Activated CD4-positive, CD25-positive, alpha-beta regulatory T cell (primary cell): ENCODE measurements at places on chromosomes 11 and 22.

GRCh38 chr22:23150762-23151161, 5.5 kb downstream of the RAB36 start:
- DNase-seq = no peak

DNA sequence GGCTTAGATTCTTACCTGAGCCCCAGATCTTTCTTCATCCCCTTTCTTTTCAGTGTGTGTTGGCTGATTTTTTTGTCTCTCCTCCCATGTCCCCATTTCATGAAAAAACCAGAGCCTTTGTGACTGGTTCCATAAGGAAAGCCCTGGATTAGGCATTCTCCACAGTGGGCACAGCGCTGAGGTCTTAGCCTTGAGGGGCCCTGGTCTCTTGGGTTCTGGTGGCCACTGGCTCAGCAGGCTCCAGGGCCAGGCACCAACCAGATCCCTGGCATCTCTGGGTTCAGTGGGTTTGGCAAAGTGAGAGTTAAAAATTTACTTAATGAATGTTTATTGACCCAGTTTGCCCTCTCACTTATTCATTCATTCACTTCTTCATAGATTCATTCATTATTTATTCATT, 49.5 kb upstream of the ACCSL start:
- no peak for DNase-seq

- DNase-seq = no peak
These were observed 146.8 kb upstream of the TTC12 start for GRCh38 chr11:113167599-113167998.

DNA sequence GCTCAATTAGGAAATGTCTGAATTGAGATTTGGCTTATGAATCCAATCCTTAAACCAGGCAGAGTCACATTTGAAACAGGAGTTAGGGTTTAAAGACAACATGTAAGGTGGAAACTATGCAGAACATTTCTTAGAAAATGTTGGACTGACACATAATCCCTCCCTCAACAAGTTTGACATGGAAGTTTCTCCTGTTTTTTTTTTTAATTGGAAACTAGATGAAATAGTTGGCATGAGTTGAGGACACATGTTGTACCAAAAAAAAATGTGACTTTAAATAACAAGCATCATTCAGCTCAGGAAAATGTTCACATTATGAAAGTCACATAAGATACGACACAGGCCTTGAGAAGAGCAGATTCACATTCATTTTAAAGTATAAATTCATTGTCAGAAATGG, 154.9 kb upstream of the DDI1 start:
- DNase-seq = no peak

GRCh38 chr11:44842220-44842619, 108.5 kb downstream of the TP53I11 start:
- DNase-seq = no peak

DNA sequence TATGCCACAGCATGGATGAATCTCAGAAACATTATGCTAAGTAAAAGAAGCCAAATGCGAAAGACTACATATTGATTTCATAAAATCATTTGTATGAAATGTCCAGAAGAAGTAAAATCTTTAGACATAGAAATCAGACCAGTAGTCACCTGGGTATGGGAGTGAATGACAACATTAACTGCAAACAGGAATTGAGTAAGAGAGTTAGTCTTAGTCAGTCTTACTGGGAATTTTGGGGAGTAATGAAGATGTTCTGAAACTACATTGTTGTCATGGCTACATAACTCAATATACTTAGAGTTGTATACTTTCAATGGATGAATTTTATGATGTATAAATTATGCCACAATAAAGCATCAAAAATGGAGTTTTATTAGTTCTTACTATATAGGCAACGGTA, 107.8 kb upstream of the CHORDC1 start:
- DNase-seq = no peak

DNA sequence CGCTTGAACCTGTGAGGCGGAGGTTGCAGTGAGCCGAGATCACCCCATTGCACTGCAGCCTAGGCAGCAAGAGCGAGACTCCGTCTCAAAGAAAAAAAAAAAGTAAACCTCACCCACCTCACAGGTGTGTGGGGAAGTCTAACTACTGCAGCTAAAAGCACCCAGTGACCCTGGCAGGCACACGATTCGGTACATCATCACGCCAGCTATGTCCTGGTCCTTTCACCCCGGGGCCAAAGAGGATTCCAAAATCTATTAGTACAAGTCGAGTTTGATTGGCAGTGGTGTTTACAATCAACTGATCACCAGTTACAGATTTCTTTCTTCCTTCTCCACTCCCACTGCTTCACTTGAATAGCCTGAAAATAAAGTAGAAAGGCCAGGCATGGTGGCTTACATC, 6.3 kb downstream of the TST start:
- DNase-seq = no peak

DNA sequence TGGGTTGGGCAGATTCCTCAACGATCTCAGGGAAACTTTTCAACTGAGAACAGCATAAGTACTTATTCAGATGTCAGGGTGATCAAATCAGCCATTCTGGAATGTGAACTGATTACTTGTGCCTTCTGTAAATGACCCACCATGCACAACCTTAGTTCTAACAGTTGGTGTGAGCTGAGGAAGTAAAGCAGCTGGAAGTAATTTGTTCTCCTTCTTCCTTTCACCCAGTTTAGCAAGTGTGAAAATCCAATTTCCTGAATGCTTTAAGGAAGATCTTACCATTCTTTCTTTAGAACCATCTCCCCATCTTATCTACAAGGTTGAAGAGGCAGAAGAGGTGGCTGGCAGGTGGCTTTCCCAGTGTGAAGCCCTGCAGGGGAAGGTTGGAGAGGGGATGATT, 781.6 kb downstream of the ETS1 start:
- DNase-seq = no peak

GRCh38 chr22:22513619-22514018, 5.1 kb upstream of the ZNF280B start:
- no peak for DNase-seq

GRCh38 chr11:13043912-13044628, 35.0 kb downstream of the RASSF10 start:
- no peak for DNase-seq

DNA sequence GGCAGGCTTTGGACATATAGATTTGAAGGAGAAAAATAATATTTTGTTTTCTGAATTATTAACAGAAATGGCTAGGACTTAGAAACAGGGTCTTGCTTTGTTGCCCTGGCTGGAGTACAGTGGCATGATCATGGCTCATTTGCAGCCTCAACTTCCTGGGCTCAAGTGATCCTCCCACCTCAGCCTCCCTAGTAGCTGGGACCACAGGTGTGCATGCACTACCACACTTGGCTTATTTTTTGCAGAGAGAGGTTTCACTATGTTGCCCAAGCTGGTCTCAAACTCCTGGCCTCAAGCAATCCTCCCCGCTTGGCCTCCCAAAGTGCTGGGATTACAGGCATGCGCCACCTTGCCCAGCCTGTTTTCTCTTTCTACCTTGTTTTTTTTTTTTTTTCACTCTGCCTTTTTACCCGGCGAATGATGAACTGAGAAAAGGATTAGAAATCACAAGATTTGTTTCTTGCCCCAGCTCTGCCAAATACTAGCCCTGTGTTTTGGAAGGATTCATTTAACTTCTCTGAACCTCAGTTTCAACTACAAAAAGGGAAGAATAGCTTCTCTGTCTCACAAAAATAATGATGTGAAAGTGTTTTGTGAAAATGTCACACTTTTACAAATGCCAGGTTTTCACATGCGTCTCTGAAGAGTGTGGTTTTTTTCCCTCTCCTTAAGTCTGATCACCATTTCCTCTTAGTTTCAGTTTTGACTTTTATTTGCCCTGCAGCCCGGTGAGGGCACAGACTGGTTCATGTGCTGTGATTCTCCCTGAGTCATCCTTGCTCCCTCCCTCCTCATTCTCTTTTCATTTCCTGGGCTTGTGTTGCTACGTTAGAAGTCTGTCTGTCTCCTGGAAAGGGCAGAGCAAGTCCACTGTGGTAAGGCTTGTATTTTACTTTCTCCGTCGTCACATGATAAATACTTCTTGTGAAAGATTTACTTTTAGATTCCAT, 67.7 kb downstream of the BCL2L13 start:
- no peak for DNase-seq

GRCh38 chr11:105334025-105334714, 194.6 kb upstream of the CARD18 start:
- no peak for DNase-seq

DNA sequence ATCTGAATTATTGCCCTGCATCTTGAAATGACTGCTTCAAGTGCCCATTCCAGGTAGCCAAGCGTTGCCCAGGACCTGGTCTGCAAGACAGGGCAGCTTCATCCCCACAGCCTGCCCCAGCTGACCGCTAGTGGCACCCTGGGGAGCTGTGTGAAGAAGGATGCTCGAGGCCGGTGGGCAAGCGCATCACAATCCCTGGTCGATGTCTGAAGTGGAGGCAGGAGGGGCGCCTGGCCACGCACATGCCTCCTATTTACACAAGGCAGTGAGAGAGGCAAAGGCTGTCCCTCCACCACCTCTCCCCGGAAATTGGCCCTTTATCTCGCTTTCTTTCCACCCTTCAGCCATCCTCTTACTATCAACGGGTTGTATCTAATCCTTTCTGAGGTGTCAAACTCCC, 28.1 kb upstream of the PHF21A start:
- DNase-seq = no peak

- no peak for DNase-seq
These were observed 67.3 kb upstream of the CREB3L1 start for GRCh38 chr11:46210133-46210636.

DNA sequence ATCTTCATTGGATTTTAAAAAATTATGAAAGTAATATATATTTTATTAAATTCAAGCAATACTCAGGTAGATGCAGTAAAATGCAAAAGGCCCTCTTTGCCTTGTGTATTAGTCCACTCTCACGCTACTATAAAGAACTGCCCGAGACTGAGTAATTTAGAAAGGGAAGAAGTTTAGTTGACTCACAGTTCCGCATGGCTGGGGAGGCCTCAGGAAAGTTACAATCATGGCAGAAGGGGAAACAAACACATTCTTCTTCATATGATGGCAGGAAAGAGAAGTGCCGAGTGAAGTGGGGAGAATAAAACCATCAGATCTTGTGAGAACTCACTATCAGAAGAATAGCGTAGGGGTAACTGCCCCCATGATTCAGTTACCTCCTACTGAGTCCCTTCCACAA, 130.8 kb downstream of the HIPK3 start:
- DNase-seq = no peak

- no peak for DNase-seq
These were observed 4.5 kb downstream of the TMPRSS4 start for GRCh38 chr11:118081241-118081958.

- no peak for DNase-seq
These were observed 14.9 kb downstream of the SCYL1 start for GRCh38 chr11:65539744-65540289.

- DNase-seq = no peak
These were observed 182.8 kb upstream of the SESN3 start for GRCh38 chr11:95413761-95414160.

DNA sequence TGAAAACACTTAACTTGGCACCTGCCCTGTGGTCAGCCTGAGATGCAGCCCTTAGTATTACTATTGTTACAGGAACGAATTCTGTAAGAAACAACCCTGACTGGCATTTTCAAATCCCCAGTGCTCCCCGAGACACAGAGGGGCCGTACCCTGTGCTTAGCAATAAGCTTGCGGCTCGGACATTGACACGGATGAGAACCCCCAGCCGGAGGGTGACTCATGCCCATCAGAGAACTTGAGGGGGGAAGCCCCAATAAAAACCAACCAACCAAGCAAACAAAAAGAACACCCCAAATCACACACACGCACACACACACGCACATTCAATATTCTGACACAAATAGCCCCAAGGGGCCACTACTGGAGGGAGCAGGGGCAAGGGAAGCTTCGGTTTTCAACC, 63.8 kb downstream of the SHISAL1 start:
- DNase-seq = no peak

DNA sequence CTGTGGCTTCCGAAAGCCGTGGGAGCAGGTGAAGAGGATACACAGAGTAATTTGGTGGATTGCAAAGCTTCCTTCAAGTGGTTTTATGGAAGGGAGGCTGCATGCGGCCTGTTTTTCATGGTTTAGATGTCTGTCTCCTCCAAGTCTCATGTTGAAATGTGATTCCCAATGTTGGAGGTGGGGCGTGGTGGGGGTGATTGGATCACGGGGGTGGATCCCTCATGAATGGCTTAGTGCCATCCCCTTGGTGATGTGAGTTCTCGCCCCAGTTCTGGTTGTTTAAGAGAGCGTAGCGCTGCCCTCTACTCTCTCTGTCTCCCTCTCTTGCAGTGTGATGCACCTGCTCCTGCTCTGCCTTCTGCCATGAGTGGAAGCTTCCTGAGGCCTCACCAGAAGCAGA, 247.8 kb upstream of the B3GAT1 start:
- DNase-seq = no peak

DNA sequence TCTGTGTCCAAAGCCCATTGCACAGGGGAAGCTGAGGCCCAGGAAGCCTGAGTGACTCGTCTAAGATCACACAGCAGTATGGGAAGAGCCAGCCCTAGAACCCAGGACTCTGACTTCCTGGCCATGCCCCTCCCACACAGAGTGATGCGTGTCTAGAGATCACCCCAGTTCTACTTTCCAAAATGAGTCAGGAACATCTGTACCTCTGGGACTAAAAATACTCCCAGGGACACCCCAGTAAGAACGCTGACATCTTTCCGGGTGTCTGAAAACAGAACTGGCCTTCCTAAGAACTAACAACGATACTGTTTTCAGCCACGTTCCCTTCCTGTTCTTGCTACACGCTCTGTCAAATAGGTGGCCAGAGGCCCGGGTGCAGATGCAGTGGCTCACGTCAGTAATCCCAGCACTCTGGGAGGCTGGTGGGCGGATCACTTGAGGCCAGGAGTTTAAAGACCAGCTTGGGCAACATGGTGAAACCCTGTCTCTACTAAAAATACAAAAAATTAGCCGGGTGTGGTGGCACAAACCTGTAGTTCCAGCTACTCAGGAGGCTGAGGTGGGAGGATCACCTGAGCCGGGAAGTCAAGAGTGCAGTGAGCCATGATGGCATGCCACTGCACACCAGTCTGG, 21.7 kb upstream of the PDGFB start:
- DNase-seq = no peak

- no peak for DNase-seq
These were observed 114.3 kb upstream of the ZC3H12C start for GRCh38 chr11:109978895-109979294.

DNA sequence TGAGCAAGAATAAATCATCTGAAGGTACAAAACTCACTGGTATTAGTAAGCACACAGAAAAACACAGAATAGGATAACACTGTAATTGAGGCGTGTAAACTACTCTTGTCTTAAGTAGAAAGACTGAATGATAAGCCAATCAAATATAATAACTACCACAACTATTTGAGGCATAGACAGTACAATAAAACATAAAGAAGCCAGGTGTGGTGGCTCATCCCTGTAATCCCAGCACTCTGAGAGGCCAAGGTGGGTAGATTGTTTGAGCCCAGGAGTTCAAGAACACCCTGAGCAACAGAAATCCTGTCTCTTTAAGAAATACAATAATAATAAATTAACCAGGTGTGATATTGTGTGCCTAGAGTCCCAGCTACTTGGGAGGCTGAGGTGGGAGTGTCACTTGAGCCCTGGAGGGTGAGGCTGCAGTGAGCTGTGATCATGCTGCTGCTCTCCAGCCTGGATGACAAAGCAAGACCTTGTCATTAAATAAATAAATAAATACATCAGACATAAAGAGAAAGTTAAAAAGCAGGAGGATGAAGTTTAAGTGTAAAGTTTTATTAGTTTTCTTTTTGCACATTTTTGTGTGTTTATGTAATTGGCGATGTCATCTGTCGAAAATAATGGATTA, 390.6 kb downstream of the DYNC2H1 start:
- no peak for DNase-seq
